ENCODE measurements at places on chromosomes 12 and 14.

DNA sequence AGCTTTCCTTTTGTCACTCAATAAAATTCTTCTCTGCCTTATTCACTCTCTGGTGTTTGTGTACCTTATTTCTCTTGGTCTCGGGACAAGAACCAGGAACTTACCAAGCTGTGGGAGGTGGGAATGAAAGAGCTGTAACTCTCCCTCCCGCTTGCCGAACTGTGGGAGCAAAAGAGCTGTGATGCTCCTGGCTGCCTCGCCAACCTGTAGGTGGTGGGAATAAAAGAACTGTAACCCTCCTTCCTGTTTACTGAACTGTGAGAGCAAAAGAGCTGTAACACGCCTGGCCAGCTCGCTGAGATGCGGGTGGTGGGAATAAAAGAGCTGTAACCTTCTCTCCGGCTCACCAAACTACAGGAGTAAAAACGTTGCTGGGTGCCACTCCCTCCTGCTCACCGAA lies 314.1 kb upstream of the LRIG3 start:
- DNase-seq, result no peak

DNA sequence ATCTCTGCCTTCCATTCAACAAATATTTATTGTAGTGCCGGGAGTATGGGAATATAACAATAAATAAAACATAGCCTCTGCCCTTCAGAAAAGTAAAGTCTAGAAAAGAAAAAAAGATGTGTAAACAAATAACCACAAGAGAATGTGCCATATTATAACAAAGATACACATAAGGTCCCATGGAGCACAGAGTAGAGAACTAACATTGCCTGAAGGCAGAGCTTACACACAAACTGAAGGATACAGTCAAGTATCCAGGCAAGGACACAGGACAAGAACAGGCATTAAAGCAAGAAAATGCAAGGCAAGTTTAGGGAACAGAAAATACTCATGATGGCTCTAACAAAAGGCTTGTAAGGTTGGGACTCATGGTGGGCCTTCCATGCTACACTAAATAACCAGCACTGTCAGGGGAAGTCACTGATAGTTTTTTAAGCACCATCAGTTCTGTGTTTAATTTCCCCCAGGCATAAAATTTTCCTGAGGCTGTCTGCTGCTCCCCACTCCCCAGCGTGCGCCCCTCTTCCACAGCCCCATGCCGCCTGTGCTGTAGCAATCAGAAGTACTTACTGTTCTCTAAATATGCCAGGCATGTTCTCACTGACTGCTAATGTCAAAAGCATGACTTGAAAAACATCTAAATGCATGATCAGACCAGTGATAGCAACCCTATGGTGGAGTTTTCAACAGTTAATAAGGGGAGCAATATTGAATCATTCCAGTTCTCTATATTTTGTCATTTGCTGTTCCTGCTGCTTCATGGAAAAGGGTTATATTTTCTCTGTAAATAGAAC lies 77.8 kb downstream of the ANKS1B start:
- DNase-seq, result no peak

DNA sequence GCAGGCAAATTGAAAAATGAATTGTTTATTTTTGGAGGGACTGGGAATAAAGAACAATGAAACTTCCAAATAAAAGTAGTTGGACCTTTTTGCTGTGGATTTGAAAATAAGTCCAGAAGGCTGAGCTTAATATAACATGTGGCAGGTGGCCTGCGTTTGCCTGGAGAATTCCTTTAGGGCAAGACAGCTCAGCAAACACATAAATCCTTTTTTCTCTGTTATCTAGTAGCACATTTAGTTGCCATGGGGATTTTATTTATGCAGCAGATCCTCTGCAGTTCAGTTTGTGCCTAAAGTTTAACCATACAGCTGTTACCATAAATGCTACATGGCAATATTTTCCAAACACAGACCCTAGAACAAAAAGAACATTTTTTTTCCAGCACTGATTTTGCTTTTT lies 180.0 kb downstream of the NPAS3 start:
- DNase-seq, result no peak

- no peak for DNase-seq
Observed at GRCh38 chr14:80955416-80955941, at the start of gene TSHR. Gene TSHR (plus strand): TSS chr14:80955621. CDS start chr14:80955681, 60 bp downstream.
